Activated CD4-positive, alpha-beta T cell treated with anti-CD3 and anti-CD28 coated beads, Interleukin-2, amount 10 ng/mL, durations not matched to agents 24 days and 14 days (primary cell): ENCODE measurements at places on chromosomes 1 and 21.

DNA sequence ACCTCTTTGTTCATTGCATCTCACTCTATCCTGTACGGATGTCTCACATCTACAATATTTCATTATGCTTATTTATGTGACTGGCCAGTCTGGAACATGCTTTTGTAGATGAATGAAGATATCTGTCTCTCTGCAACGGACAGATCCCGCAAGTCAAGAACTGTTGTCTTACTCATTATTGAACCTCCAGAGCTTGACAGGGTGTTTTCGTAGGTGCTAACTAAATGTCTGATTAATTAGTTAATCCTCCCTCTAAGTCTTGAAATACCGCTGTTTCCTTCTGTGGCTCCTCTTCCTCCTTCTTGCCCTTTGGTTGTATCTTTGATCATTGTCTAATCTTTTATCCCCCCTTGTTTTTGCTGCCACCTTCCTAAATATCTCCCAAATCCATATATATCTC, 3.2 kb upstream of the C1orf162 start:
- DNase-seq: no peak

GRCh38 chr1:79161077-79161476, 154.5 kb upstream of the ADGRL4 start:
- DNase-seq: no peak

GRCh38 chr1:17251701-17252376, 2.9 kb downstream of the PADI3 start:
- DNase-seq: no peak

DNA sequence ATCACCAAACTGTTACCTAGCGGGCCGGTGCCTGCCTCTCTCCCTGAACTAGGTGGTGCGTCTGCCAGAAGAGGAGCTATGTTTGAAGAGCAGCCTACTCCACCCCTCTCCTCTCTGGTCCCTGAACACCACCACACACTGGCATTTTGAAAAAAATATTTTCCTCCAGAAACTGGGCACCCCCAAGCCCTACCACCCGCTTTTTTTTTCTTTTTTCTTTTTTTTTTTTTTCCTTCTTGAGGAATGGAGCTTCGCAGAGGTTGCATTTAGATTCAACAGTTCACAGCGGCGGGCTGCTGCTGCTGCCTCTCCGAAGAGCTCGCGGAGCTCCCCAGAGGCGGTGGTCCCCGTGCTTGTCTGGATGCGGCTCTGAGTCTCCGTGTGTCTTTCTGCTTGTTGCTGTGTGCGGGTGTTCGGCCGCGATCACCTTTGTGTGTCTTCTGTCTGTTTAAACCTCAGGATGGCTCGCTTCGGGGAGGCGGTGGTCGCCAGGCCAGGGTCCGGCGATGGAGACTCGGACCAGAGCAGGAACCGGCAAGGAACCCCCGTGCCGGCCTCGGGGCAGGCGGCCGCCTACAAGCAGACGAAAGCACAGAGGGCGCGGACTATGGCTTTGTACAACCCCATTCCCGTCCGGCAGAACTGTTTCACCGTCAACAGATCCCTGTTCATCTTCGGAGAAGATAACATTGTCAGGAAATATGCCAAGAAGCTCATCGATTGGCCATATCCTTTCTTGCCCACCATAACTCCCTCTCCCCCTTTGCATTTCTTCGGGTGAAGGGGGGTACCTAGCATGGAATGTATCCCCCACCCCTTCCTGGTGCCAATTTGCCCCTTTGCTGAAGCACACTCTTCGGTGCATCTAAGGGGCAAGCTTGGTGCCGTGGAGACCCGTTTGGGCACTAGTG, at the start of gene CACNA1E:
Gene CACNA1E (plus strand): TSS at position 233 of the 911 bp plus-strand sequence. CDS start 228 bp downstream, at position 461.
- no peak for DNase-seq

DNA sequence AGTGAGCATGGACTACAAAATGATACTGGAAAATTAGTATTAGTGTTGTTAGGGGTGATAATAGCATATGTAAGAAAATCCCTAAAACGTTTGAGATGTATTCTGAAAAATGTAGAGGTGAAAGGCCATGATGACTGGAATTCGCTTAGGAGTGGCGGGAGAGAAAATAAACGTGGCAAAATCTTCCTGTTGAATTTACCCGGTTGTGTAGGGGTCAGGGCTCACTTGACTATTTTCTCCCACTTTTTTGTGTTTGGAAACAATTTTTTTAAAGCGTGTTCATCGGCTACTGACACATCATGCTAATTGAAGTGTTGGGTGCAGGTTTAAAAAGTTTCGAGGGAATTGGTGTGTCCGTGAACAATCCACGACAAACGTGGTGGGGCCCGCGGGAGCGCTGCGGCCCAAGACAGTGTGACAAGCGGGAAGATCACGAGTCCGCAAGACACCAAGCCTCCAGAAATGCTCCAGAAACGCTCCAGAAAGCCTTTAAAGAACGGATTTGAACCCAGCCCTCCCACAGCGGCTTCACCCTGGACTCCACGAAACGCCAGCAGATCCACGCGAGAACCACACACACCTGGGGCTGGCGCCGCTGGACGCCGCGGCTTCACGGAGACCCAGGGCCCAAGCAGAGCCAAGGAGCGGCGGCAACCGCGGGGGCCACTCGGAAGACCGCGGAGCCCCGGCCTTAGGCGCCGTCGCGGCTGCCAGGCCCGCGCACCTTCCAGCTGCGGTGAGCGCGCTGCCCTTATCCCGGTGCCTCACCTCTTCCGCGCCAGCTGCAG, 573 bp downstream of the PSMG1 start:
- DNase-seq: no peak

DNA sequence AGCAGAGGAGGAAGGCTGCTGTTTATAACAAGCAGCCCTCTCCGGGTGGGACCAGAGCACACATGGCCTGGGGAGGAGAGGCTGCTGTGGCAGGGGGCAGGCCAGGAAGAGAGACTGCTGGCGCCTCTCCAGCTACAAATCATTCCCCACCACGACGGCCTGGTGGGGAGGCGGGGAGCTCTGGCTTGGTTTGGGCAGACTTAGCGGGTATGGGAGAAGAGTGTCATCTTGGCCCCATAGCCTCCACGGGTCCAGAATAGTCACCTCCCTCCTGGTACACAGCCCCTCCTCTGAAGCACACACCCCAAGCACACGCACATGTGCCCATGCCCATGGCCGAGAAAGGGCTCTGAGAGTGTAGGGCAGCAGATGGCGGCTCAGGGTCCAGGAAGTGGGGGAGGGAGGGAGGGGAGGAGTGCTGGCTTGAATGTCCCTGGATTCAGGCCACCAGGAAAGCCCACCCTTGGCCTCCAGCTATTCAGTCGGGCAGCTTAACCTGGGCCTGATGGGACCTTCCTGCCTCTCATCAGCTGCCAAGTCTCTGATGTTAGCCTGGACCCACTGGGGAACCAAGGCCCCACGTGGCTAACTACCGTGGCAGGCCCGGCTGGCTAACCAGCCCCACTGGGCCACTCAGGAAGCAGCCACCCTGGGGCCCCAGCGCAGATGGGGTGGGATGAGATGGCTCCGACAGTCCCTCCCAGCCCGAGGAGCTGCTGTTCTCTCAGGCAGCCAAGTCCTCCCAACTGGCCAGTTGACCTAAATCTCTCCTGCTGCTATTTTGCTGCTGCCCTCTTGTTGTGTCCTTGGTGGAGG, 10.9 kb downstream of the LRP8 start:
- no peak for DNase-seq

DNA sequence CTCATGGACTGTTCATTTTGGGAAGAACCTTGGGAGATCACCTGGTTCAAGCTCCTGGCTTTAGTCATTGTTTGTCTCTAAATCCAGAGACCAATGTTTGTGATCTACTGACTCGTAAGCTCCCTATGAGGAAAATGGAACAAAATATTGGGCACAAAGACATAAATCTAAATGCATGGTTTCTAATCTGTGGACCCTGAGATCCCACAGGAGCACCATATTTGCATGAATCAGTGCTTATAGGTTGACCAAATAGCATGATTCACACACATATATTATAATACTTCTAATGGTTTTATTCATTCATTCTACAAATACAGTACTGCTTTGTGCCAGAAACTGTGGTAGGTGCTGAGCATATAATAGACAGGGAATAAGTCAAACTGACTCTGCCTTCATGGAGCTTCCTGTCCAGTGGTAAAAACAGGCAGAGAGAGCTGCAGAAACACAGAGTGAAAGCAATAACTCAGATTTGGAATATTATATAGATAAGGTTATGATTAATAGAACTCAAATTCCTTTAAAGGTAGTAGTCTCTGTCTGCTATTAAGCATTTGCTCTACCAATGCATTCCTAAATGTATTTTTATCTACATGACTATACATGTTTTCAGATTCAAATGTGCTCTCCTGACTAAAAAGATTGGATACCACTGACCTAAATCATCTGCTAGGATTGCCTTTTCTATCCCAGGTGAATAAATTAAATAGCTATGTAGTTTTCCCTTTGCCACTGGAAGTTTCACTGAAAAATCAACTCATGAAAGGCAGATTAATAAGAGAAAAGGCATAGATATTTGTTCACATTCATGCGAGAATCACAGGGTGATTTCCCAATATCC, 198.6 kb upstream of the CAMK1G start:
- no peak for DNase-seq
